DMS53 (cell line): ENCODE measurements at places on chromosomes 1 and 21.

GRCh38 chr1:206782448-206782847, 10.2 kb upstream of the IL10 start:
- no peak for DNase-seq

DNA sequence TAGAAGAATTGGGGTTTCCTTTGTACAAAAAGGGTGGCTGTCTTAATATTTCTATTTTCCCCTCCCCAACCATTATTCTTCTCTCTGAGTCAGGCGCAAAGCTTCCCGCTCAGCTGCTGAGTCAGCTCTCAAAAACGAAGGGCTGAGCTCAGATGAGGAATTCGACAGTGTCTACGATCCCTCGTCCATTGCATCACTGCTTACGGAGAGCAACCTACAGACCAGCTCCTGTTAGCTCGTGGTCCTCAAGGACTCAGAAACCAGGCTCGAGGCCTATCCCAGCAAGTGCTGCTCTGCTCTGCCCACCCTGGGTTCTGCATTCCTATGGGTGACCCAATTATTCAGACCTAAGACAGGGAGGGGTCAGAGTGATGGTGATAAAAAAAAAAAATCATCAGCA, 3.0 kb upstream of the TUFT1 start:
- DNase-seq, result no peak

DNA sequence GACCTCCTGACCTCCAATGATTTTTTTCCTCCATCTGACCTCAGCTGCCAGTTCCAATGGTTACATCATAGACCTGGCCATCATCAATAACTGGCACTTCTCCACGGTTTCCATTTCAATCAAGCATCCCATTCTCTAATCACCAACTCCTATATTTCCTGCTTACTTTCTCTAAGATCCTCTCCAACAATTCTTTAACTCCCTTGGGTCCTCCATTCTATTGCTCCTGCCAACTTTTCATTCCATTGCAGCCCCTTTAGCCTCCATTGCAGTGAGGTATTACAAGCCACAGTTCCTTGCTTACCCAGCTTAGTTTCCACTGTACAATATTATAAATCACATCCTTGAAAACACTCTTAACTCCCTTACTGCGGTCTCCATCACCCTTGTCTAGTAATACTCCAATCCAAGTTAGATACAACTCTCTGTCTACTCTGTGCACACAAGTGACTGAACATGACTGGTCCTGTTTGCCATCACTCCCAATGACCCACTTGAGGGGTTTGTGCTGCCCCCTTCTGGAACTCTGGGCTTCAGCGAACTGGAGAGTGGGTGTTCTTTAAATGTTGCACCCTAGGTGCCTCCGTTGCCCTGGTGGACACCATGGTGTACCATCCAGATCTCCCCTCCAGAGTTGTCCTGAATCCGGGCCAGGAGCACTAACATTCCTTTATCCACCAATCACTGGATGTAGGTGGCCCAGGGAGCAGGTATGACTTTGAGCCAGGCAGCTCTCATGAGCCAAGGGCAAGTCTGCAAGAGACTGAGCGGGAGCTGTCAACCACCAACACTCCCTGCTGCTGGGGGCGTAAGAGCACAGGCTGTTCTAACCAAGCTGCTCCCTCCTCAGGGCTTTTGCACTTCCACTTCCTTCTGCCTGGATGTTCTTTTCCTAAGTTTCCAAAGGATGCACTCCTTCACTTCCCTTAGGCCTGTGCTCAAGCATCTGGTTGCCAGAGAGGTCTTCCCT, 3.7 kb upstream of the FNDC7 start:
- DNase-seq, result peak; percentile 23

DNA sequence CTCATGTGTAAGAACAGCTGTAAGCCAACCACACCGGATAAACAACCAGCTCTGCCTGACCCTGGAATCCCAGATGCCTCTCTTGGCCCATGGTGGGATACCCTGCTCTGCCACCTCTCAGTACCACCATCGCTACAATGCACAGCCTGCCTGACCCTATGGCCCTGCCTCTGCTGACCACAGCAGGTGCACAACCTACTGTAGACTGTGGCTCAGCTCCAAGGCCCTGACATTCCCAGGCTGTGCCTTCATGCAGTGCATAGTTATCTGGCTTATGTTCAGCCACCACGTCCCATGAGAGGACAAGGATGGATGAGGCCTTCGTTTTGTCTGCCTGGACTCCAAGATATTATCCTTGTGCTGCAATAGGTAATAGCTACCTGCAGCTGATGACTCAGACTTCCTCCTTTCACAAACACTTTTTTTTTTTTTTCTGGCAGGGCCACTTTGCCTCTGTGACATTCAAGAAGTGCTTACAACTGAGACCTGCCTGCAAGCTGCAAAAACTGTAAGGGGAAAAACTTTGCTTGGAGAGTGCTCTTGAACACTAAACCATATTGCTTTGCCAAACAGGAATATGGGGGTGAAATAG, 177.7 kb downstream of the URB2 start:
- DNase-seq, result peak; percentile 84

- peak; percentile 85 for DNase-seq
Measured at GRCh38 chr1:82775406-82776000, 974.8 kb downstream of the ADGRL2 start.

GRCh38 chr1:228964178-228965089, 229.2 kb downstream of the RHOU start:
- peak; percentile 54 for DNase-seq
